Right renal pelvis (tissue), 4 donors: ENCODE measurements at places on chromosomes 7 and 10. TPM values are rescaled to one million over a fixed set of nuclear protein-coding genes. Genes with fewer than 3 reads are reported as not detected.

PPP3CB gene
- polyA plus RNA-seq: 70.3 TPM

SFTPD gene
- 0.91 TPM for polyA plus RNA-seq

RFC2 gene
- 38.7 TPM for polyA plus RNA-seq

ABCC2 gene
- 11.4 TPM for polyA plus RNA-seq

HTR7 gene
- polyA plus RNA-seq: 0.50 TPM

STK17A gene
- 16.8 TPM for polyA plus RNA-seq

SVIL gene
- 38.0 TPM for polyA plus RNA-seq

METTL27 gene
- 6.4 TPM for polyA plus RNA-seq

ARHGAP22 gene
- polyA plus RNA-seq: 1.1 TPM

GNAT3 gene
- polyA plus RNA-seq: not detected

ATOH7 gene
- polyA plus RNA-seq: 1.3 TPM
